ENCODE measurements at places on chromosomes 5 and 9. TPM values are rescaled to one million over a fixed set of nuclear protein-coding genes. Genes with fewer than 3 reads are reported as not detected.

DNA sequence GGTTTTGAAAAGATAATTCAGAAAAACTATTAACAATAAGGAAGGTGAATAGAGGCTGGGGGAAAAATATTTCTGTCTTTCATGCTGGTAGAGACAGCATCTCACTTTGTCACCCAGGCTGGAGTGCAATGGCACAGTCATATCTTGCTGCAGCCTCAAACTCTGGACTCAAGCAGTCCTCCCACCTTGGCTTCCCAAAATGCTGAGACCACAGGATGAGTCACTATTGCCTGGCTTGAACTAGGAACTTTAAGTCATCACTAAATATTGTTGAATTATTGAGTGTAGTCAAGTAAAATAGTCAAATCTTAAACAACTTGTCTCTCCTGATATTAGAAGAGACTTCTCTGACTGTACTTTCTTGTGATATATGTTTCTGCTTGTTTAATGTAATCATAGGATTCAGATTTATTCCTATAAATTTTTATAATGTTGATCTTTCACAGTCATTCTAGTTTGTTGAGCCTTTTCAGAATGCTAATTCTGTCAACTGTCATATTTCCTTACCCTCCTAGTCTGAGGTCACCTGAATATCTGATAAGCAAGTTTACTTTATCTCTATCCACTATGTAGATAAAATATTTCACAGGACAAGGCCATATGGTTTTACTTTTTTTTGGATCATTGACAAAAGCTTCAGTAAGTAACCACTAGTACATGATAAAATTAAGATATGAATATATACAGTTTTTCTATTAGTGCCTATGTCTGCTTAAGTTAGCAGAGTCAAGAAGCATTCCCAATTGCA lies 1696.5 kb downstream of the MAT2B start:
- no peaks in the 10 kb centered on the region for H3K4me1 ChIP-seq
- H3K4me3 ChIP-seq, result no peak overlapping the region

- no peak overlapping the region for H3K27ac ChIP-seq
- H3K4me1 ChIP-seq, result no peaks in the 10 kb centered on the region
- no peak overlapping the region for H3K4me3 ChIP-seq
- DNase-seq, result no peak
Measured at GRCh38 chr9:116516456-116516855, 170.6 kb upstream of the TRIM32 start.

- H3K27me3 ChIP-seq, result no peaks in the 10 kb centered on the region
- H3K27ac ChIP-seq, result no peak overlapping the region
- H3K4me3 ChIP-seq, result no peak overlapping the region
- H3K4me1 ChIP-seq, result no peaks in the 10 kb centered on the region
Measured at GRCh38 chr5:27969157-27969556, 930.8 kb upstream of the CDH9 start.

DNA sequence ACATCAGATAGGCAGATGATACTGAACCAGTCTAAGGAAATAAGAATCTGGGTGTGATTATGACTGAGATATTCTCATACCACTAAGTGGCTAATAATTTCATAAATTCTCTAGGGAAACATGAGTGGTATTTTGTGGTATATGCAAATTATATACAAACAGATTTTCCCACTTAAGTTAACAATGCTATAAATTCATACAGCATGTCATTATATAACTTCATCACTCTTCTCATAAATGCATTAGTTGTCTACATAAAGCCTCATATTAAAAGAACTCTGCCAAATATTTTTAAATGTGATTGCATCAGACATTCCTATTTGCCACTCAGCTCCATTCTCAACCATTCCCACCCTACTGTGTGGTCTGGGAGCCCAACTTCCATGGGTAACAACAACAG lies 226.5 kb downstream of the TLE1 start:
- no peaks in the 10 kb centered on the region for H3K36me3 ChIP-seq
- no peak for DNase-seq
- H3K27me3 ChIP-seq, result no peaks in the 10 kb centered on the region
- no peaks in the 10 kb centered on the region for H3K4me1 ChIP-seq
- H3K27ac ChIP-seq, result no peak overlapping the region

- no peaks in the 10 kb centered on the region for H3K27me3 ChIP-seq
- H3K4me3 ChIP-seq, result no peak overlapping the region
- no peaks in the 10 kb centered on the region for H3K4me1 ChIP-seq
- no peak for DNase-seq
- H3K36me3 ChIP-seq, result no peaks in the 10 kb centered on the region
- no peak overlapping the region for H3K27ac ChIP-seq
Measured at GRCh38 chr5:76980518-76981144, 27.8 kb downstream of the CRHBP start.

THOC3 gene
- total RNA-seq, result 79.0 TPM

MCC gene
- 11.2 TPM for total RNA-seq

C9 gene
- total RNA-seq, result not detected

EIF4EBP3 gene
- total RNA-seq, result 15.3 TPM

DNA sequence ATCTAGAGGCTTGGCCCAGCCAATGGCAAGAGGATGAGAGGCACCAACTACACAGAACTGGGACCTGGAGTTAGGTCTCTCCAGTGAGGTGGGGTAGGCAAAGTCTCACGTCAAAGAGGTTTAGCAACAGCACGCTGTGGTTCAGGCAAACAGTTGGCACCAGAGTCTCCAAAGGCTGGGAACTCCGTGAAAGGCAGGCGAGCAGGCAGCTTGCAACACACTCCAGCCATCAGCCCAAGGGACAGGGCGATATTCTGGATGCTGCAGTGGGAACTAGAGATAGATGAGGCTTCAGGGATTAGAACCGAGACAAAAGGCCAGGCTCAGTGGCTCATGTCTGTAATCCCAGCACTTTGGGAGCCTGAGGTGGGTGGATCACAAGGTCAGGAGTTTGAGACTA lies 129.1 kb downstream of the PDZD2 start:
- H3K4me3 ChIP-seq, result no peak overlapping the region
- no peaks in the 10 kb centered on the region for H3K4me1 ChIP-seq
- H3K27ac ChIP-seq, result no peak overlapping the region
- no peaks in the 10 kb centered on the region for H3K27me3 ChIP-seq

GRCh38 chr5:172088801-172089200 lies 82.4 kb upstream of the FBXW11 start:
- no peak for DNase-seq
- peaks cover 48% of the 10 kb centered on the region for H3K36me3 ChIP-seq
- H3K4me3 ChIP-seq, result no peak overlapping the region
- no peaks in the 10 kb centered on the region for H3K4me1 ChIP-seq
- no peaks in the 10 kb centered on the region for H3K27me3 ChIP-seq

IGFBPL1 gene
- total RNA-seq, result not detected

Measured in CD4-positive, alpha-beta memory T cell (primary cell).